ENCODE measurements at places on chromosomes 7 and 10.

DNA sequence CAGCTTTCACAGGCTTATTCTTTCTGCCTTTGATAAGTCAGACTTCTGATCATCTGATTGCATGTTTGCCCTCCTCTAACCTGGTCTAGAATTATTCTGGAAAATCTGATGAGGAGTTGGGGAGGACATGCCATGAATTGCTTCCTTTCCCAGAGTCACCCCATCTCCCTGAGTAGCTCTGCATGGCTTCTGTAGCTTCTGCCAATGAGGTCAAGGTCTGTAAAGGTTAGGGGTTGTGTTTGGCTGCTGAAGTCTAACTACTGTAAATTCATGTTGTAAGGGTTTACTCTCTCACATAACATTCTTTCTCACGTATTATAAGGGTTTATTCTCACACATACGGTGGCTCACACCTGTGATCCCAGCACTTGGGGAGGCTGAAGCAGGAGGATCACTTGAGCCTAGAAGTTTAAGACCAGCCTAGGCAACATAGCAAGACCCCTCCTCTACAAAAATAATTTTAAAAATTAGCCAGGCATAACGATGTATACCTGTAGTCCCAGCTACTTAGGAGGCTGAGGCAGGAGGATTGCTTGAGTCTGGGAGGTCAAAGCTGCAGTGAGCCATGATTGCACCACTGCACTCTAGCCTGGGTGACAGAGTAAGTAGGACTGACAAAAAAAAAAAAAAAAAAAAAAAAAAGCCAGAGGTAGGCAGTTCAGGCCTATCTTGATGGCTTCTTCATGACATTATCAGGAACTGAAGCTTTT is 10.7 kb downstream of the GSTO2 start:
- DNase-seq: no peak

DNA sequence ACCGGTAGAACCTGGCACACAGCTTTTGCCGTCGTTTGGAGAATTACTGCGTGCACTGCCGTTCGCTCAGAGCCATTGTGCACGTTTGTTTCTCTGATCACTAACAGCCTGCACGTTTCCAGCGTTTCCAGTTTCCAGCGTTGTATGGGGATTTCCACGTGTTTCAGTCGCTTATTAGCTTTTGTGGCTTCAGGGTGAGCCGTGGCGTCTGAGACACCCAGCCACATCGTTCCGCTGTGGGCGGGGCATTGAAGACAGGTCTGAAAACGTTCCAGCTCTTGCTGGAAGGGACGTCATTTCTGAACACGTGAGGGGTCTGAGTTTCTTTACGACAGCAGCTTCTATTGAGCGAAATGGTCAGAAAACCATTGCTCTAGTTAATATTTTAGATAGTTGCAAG is 164.8 kb downstream of the DNAJB6 start:
- DNase-seq: no peak

DNA sequence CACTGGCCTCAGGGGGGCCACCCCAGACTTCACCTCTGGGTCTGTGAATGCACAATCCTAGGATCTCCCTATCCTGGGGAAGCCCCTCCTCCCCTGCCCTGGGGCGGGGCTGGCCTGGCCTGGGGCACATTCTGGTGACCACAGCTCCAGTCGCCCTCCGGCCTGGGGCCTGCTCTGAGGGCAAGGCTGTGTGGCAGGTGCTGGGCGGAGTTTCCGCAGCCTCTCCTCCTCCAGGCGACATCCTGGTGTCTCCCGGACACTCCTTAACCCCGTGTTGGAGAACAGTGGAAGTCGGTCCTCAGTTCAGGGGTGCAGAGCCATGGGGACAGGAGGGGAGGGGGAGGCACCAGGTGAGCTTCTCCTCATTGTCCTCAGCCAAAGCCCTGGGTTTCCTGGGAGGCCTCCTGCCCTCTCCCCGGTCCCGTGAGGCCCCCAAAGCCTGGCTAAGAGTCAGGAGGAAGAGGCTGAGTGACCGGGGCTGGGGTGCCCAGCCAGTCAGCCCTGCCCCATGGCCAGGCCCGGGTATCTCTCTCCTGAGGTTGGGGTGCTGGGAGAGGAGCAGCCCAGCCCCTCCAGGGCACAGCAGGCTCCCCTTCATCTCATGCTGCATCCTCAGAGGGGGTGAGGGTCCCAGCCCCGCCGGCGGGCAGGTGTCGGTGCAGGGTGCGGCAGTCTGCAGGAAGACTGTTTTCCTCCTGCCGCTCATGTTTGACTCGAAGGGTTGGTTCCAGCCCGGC is 22.6 kb downstream of the UNCX start:
- no peak for DNase-seq

GRCh38 chr7:55436457-55436856 is 71.3 kb downstream of the LANCL2 start:
- DNase-seq: no peak

DNA sequence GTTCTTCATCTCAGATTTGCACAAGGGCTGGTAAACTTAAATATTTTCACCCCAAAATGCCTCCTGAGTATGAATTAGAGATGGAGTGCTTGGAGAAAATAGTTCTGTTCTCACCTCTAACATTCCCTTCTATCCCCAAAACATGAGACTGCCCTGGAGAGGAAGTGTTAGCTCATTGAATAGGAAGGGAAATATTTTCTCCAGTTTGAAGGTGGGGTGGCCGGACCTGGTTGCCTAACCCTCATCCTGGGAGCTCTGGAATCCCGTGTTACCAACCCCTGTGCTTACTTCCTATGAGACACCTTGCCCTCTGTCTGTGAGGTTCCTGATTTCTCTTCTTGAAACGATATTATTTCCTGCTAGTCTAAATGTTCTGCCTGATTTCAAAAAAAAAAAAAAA is 779 bp downstream of the IFIT2 start:
- DNase-seq: no peak

All from hematopoietic multipotent progenitor cell treated with erythropoietin and hydrocortisone succinate and interleukin-3 and kit ligand, for 15 days (in vitro differentiated cells).